ENCODE measurements at places on chromosomes 4 and X. TPM values are rescaled to one million over a fixed set of nuclear protein-coding genes. Genes with fewer than 3 reads are reported as not detected.
A peak's percentile ranks its signal among the peaks of the same experiment; 100 is the strongest.

DNA sequence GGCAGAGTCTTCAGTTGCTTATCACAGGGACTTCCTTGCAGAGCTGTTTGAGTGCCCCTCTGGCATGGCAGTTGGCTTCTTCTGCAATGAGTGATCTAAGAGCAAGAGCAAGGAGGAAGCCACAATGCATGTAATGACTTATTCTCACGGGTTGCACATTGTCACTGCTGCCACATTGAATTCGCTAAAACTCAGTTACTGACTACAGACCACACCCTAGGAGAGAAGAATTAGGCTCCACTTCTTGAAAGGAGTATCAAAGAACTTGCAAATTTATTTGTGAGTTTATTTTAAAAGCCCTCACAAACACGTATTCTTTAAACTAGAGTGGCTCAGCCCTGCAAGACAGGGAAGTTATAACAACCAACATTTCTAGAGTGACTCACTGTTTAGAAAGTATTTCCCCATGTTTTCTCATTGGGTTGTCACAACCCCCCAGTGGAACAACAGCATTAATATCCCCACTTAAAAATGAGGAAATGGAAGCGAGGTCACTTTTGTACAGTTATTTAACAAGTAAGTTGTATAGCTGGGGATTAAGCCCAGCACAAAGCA, 32.4 kb upstream of the RBPJ start:
- peak; percentile 78 for DNase-seq

- DNase-seq: no peak
Measured at GRCh38 chr4:53227451-53227850, 138.4 kb downstream of the SCFD2 start.

GRCh38 chr4:85748654-85749053, 273.7 kb downstream of the ARHGAP24 start:
- DNase-seq: no peak

Gene F8A3
- total RNA-seq: 21.0 TPM

Gene VAMP7
- total RNA-seq: 143 TPM
